Panc1 (cell line): ENCODE measurements at places on chromosomes 2 and 18. TPM values are rescaled to one million over a fixed set of nuclear protein-coding genes. Genes with fewer than 3 reads are reported as not detected.

PRSS56 gene
- 0.18 TPM for total RNA-seq

TNFRSF11A gene
- 14.1 TPM for total RNA-seq

IL1R2 gene
- 0.15 TPM for total RNA-seq

- no peak for DNase-seq
Measured at GRCh38 chr2:240584486-240585031, 2.0 kb upstream of the CAPN10 start.

DNA sequence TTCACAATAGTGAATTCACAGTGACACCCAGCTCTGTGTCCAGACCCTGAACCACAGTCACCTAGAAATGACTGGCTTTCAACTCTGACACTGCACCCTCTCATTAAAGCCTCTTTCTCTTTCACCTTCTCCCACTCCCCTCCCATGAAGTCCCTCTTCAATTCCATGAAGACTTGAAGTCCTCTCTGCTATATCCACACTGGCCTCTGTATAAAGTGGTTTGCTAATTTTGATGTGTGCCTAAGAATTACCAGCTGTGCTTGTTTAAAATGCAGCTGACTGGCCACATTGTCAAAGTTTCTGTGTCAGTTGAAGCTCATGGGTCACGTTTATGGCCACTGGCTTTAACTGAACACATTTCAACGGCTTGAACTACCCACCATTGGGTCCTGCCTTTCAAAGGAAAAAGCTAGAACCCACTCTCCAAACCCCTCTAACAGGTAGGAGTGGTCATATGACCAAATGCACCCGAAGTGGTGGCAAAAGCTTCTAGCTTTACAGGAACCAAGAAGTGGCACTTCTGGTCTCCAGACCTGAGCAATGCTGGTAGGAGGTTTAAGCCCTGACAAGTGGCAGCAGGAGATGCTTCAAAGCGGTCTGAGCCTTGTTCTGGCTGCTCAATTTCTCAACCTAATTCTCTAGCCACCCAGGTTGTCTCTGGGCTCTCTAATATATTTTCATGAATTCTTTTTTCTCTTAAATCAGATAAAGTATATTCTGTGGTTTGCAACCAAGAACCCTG, 34.2 kb downstream of the B4GALT6 start:
- no peak for DNase-seq

- no peak for DNase-seq
Measured at GRCh38 chr2:11177871-11178690, 22.8 kb downstream of the SLC66A3 start.
